ENCODE measurements at places on chromosomes 7 and 10. TPM values are rescaled to one million over a fixed set of nuclear protein-coding genes. Genes with fewer than 3 reads are reported as not detected.

The NUTM2E gene
- total RNA-seq: not detected

The AFAP1L2 gene
- total RNA-seq: 4.1 TPM

The TFR2 gene
- total RNA-seq: 15.0 TPM

The AGBL3 gene
- 1.5 TPM for total RNA-seq

The OR2A1 gene
- not detected for total RNA-seq

The C10orf105 gene
- 0.32 TPM for total RNA-seq

The ZNF394 gene
- 40.8 TPM for total RNA-seq
